Mesenchymal stem cell (in vitro differentiated cells and primary cell): ENCODE measurements at places on chromosomes 11 and 22.

DNA sequence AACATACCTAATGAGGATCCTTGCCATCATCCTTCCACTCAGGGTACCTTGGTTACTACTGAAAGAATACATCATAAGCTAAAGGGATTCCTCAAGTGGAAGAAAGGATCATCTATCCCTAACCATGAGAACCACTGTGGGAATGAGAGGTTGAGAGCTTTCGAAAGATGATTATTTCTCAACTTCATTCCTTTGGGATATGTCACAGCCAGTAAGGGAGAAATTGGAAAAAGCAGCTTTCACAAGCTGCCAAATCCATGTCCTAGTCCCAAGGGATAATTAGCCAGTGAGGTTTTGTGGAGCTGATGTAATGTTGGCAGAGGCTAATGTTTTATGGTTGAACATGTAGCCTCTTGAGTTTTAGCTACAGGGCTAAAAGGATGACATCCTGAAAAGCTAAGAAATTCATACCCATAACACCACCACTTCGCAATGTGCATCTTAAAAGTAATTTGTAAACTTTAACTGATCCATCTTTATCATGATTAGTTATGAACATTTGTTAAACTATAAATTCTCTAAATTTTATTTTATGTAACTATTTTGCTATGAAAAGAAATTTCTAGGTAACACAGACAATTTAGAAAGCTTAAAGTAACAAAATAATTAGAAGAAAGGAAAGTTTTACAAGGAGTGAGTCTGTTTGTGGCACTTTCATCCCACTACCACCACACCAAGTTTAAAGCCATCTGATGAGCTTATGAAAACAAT, 123.9 kb downstream of the MRTFA start:
- H3K27me3 ChIP-seq = no peaks in the 10 kb centered on the region
- H3K4me3 ChIP-seq = no peak overlapping the region
- peaks cover 6% of the 10 kb centered on the region for H3K4me1 ChIP-seq
- peak; percentile 100 for DNase-seq
- no peaks in the 10 kb centered on the region for H3K36me3 ChIP-seq

GRCh38 chr11:114816791-114817190, 138.5 kb downstream of the NXPE2 start:
- no peak for DNase-seq
- no peak overlapping the region for H3K27ac ChIP-seq
- H3K4me1 ChIP-seq = no peaks in the 10 kb centered on the region
- no peak overlapping the region for H3K4me3 ChIP-seq

- no peak overlapping the region for H3K4me3 ChIP-seq
- peaks cover 15% of the 10 kb centered on the region for H3K4me1 ChIP-seq
- DNase-seq = no peak
- no peak overlapping the region for H3K27ac ChIP-seq
Measured at GRCh38 chr11:128334311-128335044, 252.9 kb downstream of the ETS1 start.

- no peaks in the 10 kb centered on the region for H3K4me1 ChIP-seq
- H3K36me3 ChIP-seq = no peaks in the 10 kb centered on the region
- H3K27me3 ChIP-seq = no peaks in the 10 kb centered on the region
- no peak overlapping the region for H3K4me3 ChIP-seq
- H3K27ac ChIP-seq = no peak overlapping the region
- no peak for DNase-seq
Measured at GRCh38 chr11:123903932-123904331, 2.0 kb downstream of the OR8D4 start.

DNA sequence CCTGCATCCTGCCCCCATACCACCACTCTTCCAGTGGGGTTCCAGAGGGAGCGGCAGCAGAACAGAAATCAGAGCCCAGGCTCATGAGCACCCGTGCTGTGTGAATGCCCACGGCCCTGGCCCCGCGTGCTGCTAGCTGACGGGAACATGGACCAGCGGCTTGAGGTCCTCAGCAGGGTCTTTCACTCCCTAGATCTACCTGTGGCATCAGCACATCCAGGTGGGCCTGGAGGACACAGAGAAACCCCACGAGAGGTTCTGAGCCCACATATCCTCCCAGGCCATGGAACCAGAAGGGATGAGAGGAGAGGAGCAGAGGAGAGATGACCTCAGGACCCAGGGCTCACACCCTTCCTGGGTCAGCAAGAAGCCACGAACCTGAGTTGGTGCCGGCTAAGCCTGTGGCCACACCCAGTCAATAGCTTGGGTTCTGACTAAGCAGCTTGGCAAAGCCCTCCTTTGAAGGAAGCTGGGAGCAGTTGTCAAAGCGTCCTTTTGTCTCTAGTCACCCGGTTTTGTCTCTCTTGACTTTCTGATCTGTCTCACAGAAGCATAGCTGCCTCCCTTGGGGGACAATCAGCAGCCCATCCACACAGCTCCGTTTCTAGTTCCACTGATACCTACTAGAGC, 89.3 kb upstream of the LMO1 start:
- peaks cover 54% of the 10 kb centered on the region for H3K27me3 ChIP-seq
- no peak for DNase-seq
- no peak overlapping the region for H3K27ac ChIP-seq
- peaks cover 3% of the 10 kb centered on the region for H3K4me1 ChIP-seq
- H3K4me3 ChIP-seq = no peak overlapping the region
- H3K36me3 ChIP-seq = no peaks in the 10 kb centered on the region

DNA sequence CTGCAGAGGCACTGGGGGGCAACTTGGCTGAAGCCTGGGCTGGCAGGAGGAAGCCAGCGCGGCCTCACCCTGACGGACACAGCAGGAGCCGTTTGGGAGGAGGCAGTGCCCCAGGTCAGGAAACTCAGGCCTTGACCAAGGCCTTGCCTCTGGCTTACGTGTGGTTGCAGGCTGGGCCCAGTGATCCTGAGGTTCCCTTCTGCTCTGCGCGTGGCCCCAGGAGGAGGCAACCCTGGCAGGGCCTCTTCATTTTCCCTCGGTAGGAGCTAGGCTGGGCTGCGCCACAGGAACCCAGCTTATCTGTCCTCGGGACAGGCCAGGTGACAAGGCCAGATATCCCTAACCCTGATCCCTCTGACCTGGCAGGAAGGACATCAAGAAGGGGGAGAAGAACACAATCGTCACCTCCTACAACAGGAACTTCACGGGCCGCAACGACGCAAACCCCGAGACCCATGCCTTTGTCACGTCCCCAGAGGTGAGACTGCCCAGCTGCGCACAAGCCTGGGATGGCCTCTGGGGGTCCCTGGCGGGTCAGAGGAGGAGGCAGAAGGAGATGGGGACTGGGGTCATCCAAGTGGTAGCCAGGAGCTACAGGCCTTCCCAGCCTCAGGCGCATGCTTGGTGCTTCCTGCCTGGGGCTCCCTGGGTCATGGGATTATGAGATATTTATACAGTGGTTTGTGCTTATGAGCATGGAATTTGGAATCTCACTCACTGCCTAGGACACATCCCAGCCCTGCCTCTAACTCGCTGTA, 20.6 kb downstream of the POLR3H start:
- H3K4me3 ChIP-seq = no peak overlapping the region
- H3K27me3 ChIP-seq = no peaks in the 10 kb centered on the region
- no peak overlapping the region for H3K27ac ChIP-seq
- DNase-seq = peak; percentile 72

DNA sequence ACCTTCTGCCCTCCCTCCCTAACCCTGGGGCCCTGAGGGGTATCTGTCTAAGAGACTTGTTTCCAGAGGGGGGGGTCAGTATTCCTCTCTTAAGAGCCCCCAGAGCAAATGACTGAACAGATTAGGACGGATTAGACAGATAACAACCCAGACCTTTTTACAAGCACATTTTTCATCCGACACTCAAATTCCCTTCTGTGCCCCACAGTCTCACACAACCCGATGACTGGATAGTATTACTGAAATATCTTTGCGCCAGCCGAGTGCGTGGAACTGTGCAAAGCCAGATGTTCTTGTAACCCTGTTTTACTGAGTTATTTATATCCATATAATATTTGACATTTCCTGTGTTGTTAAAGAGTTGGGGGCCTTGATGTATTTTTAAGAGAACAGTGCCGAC, 30.9 kb upstream of the FLI1 start:
- H3K27ac ChIP-seq = no peak overlapping the region
- no peaks in the 10 kb centered on the region for H3K36me3 ChIP-seq
- peaks cover 50% of the 10 kb centered on the region for H3K27me3 ChIP-seq
- no peak overlapping the region for H3K4me3 ChIP-seq

- H3K27ac ChIP-seq = no peak overlapping the region
- peaks cover 37% of the 10 kb centered on the region for H3K4me1 ChIP-seq
- no peaks in the 10 kb centered on the region for H3K27me3 ChIP-seq
Measured at GRCh38 chr11:65526744-65527143, 1.9 kb downstream of the SCYL1 start.

DNA sequence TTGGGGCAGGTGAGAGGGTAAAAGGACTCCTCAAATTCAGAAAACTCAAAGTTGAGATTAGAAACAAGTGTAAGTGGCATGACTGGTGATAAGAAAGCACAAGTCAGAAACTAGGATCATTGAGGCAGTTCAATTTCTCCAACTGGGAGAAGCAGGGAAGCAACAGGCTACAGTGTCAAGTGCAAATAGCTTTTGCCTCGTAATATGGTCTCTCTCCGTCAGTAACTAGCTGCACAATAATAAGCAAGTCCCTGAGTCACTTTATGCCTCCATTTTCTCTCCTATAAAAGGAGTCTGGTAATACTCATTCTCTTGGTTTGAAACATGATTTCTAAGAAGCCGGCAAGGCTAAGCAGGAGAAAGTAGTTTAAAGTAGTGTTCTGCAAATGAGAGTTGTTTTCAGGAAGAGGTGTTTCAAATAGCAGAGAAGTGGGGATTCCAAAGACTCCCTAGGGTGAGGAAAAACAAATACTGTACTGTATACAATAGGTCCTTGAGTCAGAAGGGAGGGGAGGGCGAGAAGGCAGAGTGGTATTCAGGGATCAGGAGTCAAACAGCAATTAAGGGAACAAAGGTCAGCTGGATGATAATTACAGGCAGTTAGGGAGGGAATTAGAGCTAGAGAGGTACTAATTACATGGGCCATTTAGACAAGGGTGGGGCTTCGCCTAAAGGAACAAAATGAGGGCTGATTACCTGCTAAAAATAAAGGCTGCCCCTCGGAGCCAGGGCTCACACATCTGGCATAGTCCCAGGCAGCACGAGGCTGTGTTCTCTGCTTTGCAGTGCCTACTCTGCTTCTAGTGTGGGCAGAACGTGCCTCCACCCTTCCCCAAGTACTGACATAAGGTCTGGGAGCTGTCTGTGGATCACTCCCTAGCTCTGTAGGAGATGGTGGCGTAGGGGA, 96.0 kb upstream of the BDNF start:
- no peaks in the 10 kb centered on the region for H3K36me3 ChIP-seq
- H3K4me1 ChIP-seq = peaks cover 4% of the 10 kb centered on the region
- H3K27ac ChIP-seq = no peak overlapping the region
- peaks cover 3% of the 10 kb centered on the region for H3K27me3 ChIP-seq

DNA sequence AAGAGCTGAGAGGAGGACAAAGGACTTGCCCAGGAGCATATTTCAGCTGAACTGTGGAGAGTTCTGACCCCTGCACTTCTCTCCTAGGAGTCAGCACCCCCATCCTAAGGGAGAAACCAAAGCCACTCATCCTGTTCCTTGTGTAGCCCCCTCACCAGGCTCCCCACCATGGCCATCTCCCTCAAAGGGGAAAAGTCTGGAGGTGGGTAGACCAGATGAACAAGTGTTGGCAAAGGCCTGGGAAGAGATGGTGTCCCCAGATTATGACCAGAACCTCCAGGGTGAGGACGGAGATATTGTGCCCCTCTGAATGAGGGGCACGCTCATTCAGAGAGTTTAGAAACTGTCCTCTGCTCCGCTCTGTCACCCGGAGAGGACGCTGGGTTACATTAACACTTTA, 880.0 kb downstream of the BRD1 start:
- no peak overlapping the region for H3K4me3 ChIP-seq
- no peak overlapping the region for H3K27ac ChIP-seq
- no peak for DNase-seq
- H3K27me3 ChIP-seq = no peaks in the 10 kb centered on the region
- no peaks in the 10 kb centered on the region for H3K36me3 ChIP-seq
- no peaks in the 10 kb centered on the region for H3K4me1 ChIP-seq

DNA sequence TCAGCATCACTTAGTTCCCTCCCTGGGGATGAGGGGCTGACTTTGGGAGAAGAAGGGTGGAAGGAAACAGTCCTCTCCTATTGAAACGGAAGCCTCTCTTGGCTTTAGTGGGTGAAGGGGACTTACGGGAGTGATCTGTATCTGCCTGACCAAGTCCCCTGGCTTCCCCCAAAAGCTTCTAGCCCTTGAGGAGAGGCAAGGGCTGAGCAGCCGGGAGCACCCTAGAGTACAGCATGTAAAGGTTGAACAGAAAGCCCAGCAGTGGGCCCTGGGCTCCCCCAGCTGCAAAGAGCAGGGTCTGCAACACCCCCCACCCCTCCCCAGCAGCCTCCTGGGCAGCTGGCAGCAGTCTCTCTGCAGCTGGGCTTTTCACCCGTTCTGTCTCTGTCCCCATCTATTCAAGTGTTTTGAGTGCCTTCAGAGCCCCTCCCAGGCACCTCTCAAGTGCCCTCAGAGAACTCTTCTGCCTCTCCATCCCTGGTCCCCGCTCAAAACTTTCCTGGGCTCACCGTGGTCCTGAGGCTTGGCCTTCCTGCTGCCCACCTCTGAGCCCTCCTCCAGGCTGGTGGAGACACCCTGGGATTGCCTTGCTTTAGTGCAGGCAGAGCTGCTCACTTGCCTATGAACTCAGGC, 2.7 kb downstream of the CAPN5 start:
- H3K27ac ChIP-seq = no peak overlapping the region
- H3K4me1 ChIP-seq = peaks cover 43% of the 10 kb centered on the region
- H3K36me3 ChIP-seq = no peaks in the 10 kb centered on the region
- no peak overlapping the region for H3K4me3 ChIP-seq
- H3K27me3 ChIP-seq = no peaks in the 10 kb centered on the region

DNA sequence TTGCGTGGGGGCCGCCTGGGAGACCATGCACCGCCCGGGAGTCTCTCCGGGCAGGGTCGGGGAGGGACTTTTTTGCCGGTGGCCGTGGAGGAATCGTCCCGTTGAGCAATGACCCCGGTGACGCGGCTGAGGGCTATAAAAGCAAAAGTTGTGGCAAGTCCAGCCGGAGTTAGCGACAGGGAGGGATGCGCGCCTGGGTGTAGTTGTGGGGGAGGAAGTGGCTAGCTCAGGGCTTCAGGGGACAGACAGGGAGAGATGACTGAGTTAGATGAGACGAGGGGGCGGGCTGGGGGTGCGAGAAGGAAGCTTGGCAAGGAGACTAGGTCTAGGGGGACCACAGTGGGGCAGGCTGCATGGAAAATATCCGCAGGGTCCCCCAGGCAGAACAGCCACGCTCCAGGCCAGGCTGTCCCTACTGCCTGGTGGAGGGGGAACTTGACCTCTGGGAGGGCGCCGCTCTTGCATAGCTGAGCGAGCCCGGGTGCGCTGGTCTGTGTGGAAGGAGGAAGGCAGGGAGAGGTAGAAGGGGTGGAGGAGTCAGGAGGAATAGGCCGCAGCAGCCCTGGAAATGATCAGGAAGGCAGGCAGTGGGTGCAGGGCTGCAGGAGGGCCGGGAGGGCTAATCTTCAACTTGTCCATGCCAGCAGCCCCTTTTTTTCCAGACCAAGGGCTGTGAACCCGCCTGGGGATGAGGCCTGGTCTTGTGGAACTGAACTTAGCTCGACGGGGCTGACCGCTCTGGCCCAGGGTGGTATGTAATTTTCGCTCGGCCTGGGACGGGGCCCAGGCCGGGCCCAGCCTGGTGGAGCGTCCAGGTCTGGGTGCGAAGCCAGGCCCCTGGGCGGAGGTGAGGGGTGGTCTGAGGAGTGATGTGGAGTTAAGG, at the start of gene NEAT1:
Gene NEAT1, plus strand, starts transcription at position 166 of the 883 bp plus-strand sequence.
- H3K4me3 ChIP-seq = peak within 1 kb of the TSS; percentile 81
- H3K27ac ChIP-seq = peak within 1 kb of the TSS; percentile 100
- H3K27me3 ChIP-seq = no peaks in the 10 kb centered on the region
- DNase-seq = peak; percentile 98

GRCh38 chr11:113255096-113255495, 59.3 kb upstream of the TTC12 start:
- no peak for DNase-seq
- no peaks in the 10 kb centered on the region for H3K4me1 ChIP-seq
- no peaks in the 10 kb centered on the region for H3K36me3 ChIP-seq
- H3K27me3 ChIP-seq = no peaks in the 10 kb centered on the region
- no peak overlapping the region for H3K27ac ChIP-seq
